ENCODE measurements at places on chromosomes 3 and 15. TPM values are rescaled to one million over a fixed set of nuclear protein-coding genes. Genes with fewer than 3 reads are reported as not detected.

DNA sequence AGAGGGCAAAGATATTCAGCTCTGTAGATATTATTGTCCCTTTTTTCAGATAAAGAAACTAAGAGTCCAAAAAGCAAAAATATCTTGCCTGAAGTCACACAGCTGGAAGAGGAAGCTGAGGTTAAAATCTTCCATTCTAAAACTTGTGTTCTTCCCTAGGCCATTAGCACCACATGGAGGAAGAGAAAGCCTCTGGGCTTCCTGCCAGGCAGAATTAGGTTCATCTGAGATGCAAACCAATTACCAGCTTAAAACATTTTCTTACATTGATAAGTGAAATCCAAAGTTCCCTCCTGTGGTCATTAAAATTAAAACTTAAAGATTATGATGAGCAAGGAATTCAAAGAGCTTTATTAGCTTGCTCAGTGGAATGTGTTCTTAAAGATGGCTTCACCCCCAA is 235.3 kb upstream of the SETMAR start:
- H3K27ac ChIP-seq = no peak overlapping the region
- DNase-seq = no peak
- no peak overlapping the region for H3K4me3 ChIP-seq
- no peaks in the 10 kb centered on the region for H3K27me3 ChIP-seq
- no peaks in the 10 kb centered on the region for H3K36me3 ChIP-seq

NR2E3 gene
- not detected for total RNA-seq

GRCh38 chr3:99965681-99966408 is 148.2 kb downstream of the CMSS1 start:
- no peak for DNase-seq
- H3K36me3 ChIP-seq = no peaks in the 10 kb centered on the region
- H3K27me3 ChIP-seq = no peaks in the 10 kb centered on the region
- H3K4me3 ChIP-seq = no peak overlapping the region
- no peaks in the 10 kb centered on the region for H3K4me1 ChIP-seq

GRCh38 chr3:182735672-182736071 is 57.6 kb upstream of the ATP11B start:
- no peak overlapping the region for H3K4me3 ChIP-seq
- H3K4me1 ChIP-seq = no peaks in the 10 kb centered on the region
- H3K27ac ChIP-seq = no peak overlapping the region
- no peak for DNase-seq
- H3K27me3 ChIP-seq = peaks cover 3% of the 10 kb centered on the region

GRCh38 chr3:171876680-171877147 is 33.6 kb downstream of the TMEM212 start:
- no peaks in the 10 kb centered on the region for H3K36me3 ChIP-seq
- H3K4me3 ChIP-seq = no peak overlapping the region
- peaks cover 56% of the 10 kb centered on the region for H3K4me1 ChIP-seq
- H3K27me3 ChIP-seq = no peaks in the 10 kb centered on the region
- DNase-seq = no peak

DNA sequence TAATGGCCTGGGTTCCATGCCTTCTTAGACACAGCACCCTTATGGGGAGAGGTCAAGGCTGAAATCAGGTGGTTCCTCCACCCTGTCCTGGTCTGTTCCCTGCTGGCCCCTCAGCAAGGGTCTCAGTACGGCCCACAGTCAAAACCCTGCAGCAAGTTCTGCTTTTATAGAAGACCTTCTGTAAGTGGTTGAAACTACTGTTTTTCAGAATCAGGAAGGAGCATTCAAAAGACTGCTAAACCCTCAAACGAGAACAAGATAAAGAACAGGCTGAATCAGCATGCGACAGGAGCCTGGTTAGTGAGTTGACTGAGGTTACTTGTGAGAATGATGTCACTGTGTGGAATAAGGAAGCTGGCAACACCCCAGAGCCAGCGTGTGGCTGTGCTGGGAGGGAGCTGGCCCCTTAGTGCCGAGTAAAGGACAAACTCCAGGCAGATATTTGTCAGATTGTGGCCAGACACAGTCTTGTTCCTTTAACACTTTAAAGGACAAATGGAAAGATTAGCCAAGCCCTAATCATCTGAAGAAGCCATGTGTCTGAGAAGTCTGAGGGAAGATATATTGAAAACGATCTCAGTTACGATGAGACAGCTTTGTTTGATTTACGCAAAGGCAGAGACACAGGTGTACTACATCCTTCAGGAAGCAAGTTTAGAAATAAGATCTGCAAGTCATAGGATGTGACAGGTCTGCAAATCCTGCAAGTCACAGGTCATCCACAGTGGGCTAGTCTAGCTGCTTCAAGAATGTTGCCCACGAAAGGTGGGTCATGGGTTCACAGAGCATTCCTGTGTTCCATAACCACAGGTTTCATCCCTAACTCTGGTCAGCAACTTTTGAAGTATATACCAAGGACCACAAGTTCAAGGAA is 54.0 kb downstream of the B3GNT5 start:
- H3K27ac ChIP-seq = peak overlapping the region; percentile 44
- DNase-seq = peak; percentile 91
- no peaks in the 10 kb centered on the region for H3K36me3 ChIP-seq
- H3K4me1 ChIP-seq = peaks cover 9% of the 10 kb centered on the region
- no peak overlapping the region for H3K4me3 ChIP-seq

DNA sequence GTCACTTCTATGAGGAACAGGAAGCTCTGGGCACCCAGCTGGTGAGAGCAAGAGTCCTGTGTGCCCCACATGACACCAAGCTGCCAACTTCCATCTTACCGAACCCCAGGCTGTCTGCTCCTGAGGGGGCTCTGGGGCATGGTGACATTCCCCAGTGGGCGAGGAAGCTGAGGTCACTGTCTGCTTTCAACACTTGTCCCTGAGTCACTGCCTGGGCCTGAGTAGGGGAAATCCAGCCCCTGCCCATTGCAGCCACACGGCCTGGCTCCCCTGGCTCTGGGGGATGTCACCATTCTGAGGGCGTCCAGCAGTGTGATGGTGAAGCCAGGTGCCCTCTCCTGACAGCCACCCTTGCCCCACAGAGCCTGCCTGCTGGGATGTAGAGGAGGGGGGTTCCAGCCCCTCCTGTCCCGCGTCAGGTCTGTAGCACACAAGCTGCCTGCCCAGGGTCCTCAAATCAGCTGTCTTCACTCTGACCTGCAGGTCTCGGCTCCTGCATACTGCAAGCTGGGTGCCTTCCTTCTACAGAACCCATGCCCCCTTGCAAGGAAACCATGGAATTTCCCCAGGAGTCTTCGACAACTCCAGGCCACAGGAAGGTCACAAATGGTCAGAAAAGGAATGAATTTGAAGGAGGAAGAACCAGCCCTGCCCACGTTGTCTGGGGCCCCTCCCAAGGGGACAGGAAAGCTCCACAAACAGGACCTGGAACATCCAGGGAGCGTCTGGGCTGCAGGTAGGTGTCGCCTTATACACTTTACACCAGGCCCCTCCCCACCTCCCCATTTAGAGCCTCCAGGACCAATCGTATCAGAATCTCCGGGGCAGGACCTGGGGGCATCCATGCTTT is 69.9 kb upstream of the GATM start:
- no peaks in the 10 kb centered on the region for H3K27me3 ChIP-seq
- H3K27ac ChIP-seq = no peak overlapping the region
- DNase-seq = peak; percentile 76

GRCh38 chr15:82832601-82833361 is 23.4 kb downstream of the WHAMM start:
- H3K27ac ChIP-seq = no peak overlapping the region
- no peak for DNase-seq
- peaks cover 99% of the 10 kb centered on the region for H3K36me3 ChIP-seq
- no peak overlapping the region for H3K4me3 ChIP-seq
- H3K4me1 ChIP-seq = peaks cover 14% of the 10 kb centered on the region

DNA sequence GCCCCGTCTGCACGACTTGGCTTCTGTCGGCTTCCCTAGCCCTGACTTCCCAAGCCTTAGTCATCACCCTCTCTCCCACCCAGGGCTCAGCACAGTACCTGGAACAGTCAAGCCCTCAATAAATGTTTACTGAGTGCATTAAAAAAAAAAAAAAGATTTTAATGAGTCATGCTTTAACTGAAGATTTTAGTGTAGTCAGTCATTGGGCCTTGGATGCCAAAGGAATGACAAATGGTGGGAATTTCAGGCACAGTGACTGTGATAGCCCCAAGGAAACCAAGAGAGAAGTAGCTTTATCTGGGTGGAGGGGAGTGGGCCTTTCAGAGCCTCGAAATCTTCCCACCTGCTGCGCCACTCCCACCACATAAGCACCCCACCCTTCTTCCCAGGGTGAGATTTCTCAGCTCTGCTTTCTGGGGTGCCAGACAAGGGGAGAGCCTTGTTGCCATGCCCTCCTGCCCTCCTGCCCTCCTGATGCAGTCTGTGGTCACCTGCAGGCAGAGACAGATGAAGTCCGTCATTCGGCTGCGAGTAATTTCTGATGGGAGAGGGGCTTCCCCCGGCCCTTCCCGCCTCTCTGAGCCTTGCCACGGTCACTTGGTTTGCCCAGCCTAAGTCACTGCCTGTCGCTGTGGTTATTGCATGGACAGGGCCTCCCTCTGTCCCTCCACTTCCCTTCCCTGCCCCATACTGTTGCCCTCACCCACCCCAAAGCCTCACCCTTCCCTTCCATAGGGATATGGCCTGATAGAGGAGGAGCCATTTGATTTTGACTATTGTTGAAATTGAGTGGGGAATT is 41.8 kb downstream of the SMAD3 start:
- no peaks in the 10 kb centered on the region for H3K36me3 ChIP-seq
- peak overlapping the region; percentile 25 for H3K27ac ChIP-seq
- peaks cover 86% of the 10 kb centered on the region for H3K4me1 ChIP-seq
- DNase-seq = peak; percentile 64
